ENCODE measurements at places on chromosomes 7 and 10. TPM values are rescaled to one million over a fixed set of nuclear protein-coding genes. Genes with fewer than 3 reads are reported as not detected.

The KCNMA1 gene
- total RNA-seq = 0.39 TPM

The LRRC27 gene
- 5.4 TPM for total RNA-seq

The CPSF4 gene
- 72.8 TPM for total RNA-seq

The CLRN3 gene
- not detected for total RNA-seq

The INHBA gene
- not detected for total RNA-seq

The CALML5 gene
- not detected for total RNA-seq

All from T-helper 2 cell treated with Interferon-gamma antibody and Interleukin-4, amounts not matched to agents 100 ng/mL and 5 ng/mL, for 36 hours (primary cell).